Hematopoietic multipotent progenitor cell treated with erythropoietin and hydrocortisone succinate and interleukin-3 and kit ligand, for 8 days (in vitro differentiated cells): ENCODE measurements at places on chromosomes 2 and 18.
A peak's percentile ranks its signal among the peaks of the same experiment; 100 is the strongest.

GRCh38 chr2:233087713-233088112 is 27.6 kb downstream of the INPP5D start:
- DNase-seq, result no peak

GRCh38 chr2:224927646-224928173 is 114.6 kb downstream of the DOCK10 start:
- DNase-seq, result no peak

GRCh38 chr2:219736209-219736608 is 108.8 kb downstream of the SLC4A3 start:
- peak; percentile 56 for DNase-seq

GRCh38 chr18:33135951-33136660 is 304.4 kb downstream of the CCDC178 start:
- DNase-seq, result no peak

- no peak for DNase-seq
Measured at GRCh38 chr2:20917719-20918572, 95.0 kb upstream of the LDAH start.

GRCh38 chr2:27710640-27711430 is 47.1 kb downstream of the SLC4A1AP start:
- no peak for DNase-seq

GRCh38 chr2:154375579-154375931 is 322.9 kb upstream of the KCNJ3 start:
- DNase-seq, result peak; percentile 31
